NCI-H774 (cell line): ENCODE measurements at places on chromosomes 7 and 10.

- no peak for DNase-seq
Measured at GRCh38 chr10:6763423-6763822, 183.3 kb upstream of the PRKCQ start.

GRCh38 chr10:24920907-24921881 is 31.2 kb downstream of the PRTFDC1 start:
- no peak for DNase-seq

DNA sequence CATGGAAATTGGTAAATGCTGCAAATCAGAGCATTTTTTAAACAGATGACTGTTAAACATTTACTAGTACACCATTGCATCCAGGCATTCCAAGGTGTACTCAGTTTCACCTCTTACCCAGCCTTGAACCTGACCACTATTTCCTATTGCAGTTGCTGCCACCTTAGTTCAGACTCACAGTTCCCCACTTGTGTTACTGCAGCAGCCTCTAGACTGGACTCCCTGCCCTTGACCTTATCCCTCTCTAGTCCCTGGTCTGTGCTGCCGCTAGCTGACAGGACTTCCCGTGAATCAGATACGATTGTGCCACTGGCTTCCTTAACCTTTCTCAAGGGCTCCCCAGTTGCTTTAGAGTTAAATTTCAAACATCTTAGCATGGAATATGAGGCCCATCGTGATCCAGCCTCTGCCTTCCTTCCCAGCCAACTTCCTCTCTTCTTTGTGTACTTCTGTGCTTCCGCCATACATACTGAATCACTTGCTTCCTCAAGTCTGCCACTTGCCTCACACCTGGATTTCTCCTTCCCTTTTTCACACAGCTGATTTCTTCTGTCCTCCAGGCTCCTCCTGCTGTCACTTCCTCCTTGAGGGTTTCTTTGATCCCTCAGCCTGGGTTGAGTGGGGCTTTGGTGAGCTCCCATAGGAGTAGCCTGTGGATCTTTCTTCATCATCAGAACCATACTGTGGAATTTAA is 118.7 kb upstream of the GJD4 start:
- no peak for DNase-seq

- DNase-seq, result no peak
Measured at GRCh38 chr7:22662036-22662435, 65.0 kb upstream of the IL6 start.

DNA sequence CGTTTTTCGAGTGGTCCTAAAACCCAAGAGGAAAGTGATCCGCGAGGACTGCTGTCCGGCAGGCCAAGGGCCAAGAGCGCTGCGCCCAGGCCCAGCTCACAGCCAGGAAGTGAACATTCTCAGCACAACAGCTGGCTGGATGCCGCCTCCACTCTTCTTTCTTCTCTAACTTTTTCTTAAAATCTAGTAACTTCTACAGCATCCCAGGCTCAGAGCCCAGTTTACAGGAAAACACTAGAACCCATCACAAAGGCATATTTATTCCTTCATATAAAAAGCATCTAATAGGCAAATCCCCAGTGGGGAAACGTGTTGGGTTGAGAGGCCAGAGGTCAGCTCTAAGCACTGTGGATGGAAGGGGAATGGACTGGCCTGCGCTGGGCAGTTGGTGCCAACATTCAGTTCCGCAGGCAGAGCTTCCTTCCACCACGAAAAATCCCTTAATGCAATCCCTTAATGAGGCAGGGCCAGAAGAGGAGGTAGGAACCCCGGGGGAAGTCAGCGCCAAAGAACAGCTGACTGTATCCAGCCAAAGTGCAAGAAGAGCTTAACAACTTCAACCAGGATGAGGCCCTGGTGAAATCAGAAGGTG is 74.8 kb downstream of the ZRANB1 start:
- no peak for DNase-seq

- DNase-seq, result no peak
Measured at GRCh38 chr7:115585015-115585718, 445.4 kb downstream of the TFEC start.

DNA sequence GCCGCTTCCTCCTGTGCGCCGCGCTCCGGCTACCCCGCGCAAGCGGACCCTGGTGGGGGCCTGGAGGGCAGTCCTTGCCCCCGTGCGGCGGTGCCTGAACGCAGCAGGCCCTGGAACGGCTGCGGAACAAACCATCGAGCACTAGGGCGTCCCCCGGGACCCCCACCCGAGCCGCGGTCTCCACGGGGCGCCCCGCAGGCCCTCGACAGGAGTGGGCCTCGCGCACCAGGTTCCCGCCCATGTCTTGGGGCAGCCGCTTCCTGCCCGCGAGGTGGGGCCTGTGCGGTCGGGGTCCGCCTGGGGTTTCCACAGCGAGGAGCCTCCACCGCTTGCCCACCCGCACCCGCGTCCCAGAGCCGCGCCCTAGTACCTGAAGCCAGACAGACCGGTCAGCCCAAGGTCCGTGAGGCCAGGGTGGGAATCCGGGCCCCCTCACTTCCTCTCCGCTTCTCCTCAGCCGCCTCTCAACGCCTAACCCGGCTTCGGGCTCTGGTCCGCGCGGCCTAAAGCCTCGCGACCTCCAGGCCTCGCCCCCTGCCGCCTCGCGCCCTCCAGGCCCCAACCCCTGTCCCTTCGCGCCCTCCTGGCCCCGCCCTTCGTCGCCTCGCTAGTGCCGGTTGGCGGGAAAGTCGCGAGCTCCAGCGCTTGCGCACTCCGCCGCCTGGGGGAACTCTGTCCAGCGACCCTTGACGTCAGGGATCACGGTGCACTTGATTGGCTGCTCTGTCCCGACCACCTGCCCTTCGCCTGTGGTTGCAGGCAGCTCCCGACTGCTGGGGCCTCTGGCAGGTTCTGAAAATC is 7.0 kb upstream of the GBX1 start:
- DNase-seq, result no peak

DNA sequence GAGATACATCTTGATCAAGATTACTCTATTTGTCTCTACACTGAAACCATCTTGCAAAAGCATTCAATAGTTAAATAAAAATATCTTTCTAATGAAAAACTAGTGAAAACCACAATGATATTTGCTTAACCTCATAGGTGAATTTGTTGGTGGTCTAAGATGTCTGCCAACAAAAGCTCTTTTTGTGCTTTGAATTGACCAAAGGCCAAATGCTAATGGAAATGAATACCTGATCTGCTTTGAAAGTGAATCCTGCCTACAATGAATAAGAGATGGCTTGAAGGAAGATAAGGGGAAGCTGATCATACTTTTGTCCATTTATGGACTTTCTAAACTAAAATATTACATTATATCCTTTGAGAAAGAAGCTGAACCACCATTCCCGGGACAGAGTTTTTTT is 228.9 kb upstream of the ETV1 start:
- no peak for DNase-seq

GRCh38 chr10:75347186-75347585 is 54.4 kb downstream of the ZNF503 start:
- DNase-seq, result no peak

- no peak for DNase-seq
Measured at GRCh38 chr10:99941942-99942820, 67.6 kb downstream of the DNMBP start.

- DNase-seq, result no peak
Measured at GRCh38 chr10:28879875-28880682, 202.8 kb downstream of the BAMBI start.

DNA sequence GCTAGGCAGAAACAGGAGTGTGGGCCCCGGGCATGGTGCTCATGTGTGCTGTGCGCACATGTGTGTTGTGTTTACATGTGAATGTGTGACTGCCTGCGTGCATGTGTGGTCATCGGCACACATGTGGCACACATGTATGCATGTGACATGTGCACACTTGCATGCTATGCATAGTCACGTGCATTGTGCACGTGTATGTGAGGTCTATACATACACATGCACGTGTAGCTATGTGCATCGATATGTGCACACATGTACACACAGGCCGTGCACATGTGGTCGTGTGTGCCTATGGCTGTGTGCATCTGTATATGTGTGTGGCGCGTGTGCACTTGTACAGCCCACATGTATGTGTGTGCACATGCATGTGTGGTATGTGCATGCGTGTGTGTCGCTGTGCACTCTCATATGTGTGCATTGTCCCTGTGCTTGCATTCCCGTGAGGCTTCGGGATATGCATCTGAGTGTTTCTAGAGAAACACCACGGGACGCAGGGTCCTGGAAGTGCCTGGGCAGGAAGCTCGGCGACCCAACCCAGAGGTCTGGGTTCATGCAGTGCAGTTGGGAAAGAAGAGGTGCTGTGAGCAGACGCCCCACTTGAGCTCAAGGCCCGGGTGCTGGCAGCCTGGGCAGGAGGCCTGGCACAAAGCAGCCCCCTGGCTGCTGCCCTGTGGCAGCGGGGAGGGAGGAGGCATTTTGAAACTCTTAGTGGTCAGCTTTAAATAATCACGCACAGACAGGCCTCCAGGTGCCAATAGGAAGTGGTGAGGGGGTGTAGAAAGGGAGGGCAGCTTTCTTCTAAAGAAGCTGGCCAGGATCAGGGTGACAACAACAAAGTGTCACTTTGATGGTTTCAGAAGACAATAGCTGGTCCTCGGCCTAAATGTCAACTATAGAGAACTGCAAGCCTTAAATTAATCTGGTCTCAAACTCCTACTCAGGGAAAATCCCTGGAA is 410.0 kb upstream of the MGMT start:
- DNase-seq, result no peak
